ENCODE measurements at places on chromosomes 16 and 17.

GRCh38 chr17:8444494-8444893 is 8.8 kb downstream of the NDEL1 start:
- no peak for DNase-seq

GRCh38 chr16:88713568-88714419 is 7.5 kb downstream of the CTU2 start:
- no peak for DNase-seq

DNA sequence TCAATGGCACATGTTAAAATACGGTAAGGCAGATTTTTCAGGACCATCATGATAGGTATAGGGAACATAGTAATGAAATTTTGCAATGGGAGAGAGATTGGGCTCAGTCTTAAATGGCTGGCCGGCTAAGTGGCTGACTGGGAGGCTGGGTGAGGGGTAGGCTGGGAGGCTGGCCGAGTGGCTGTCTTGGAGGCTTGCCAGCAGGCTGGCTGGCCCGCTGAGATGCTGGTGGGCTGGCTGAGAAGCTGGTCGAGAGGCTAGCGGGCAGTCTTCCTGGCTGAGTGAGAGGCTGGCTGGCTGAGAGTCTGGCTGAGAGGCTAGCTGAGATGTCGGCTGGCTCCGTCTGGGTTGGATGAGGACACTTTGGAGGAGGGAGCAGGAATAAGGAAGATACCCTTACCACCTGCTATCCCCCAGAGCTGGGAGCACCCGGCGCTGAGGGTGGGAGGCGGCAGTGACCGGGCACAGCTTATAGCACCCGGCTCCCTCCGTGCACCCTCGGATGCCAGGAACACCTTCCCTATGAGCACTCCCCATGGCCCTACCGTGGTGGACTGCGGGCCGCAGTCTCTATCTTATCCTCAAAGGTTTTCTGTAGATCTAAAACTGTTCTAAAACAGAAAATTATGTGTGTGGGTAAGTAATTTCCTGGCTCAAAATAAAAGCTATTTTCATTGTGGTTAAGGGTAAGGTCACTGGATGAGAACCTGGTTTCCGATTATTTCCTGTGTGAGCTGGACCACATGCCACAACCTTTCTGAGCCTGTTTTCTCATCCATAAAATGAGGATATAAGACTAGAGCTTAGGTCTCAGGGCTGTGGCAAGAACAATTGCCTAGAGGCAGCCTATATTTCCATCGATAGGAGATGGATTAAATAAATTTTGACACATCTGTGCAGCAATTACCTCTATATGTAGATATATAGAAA is 34.5 kb upstream of the TMC5 start:
- no peak for DNase-seq

- DNase-seq, result no peak
Observed at GRCh38 chr16:72174726-72175125, 2.8 kb upstream of the PMFBP1 start.

DNA sequence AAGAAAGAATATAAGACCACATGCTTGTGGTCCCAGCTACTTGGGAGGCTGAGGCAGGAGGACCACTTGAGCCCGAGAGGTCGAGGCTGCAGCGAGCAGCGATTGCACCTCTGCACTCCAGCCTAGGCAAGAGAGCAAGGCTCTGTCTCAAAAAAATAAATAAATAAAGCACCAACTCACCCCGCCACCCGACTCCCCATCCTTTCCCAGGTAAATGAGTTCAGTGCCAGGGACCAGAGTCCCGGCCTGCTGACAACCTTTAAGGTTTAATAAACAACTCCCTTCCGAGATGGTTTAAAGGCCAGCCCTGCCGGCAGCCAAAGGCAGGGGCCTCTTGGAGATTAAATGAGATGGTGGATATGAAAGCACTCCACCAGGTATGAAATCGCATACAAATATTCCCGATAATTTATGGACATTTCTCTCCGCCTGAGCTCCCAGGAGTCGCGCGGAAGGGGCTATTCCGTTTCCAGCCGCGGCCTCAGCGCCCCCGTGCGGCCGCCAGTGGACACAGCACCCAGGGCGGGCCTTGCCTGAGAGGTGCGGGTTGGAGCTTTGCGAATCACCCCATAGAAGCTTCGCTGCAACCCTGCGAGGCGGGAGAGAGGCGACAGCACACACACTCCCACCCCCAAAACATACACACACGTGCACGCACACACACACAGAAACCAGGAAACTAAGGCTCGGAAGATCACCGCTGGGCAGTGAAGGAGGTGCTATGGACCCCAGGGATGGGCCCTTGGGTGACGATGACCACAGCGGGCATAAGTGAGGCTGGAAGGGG is 4.0 kb upstream of the RPL38 start:
- DNase-seq, result peak; percentile 59

DNA sequence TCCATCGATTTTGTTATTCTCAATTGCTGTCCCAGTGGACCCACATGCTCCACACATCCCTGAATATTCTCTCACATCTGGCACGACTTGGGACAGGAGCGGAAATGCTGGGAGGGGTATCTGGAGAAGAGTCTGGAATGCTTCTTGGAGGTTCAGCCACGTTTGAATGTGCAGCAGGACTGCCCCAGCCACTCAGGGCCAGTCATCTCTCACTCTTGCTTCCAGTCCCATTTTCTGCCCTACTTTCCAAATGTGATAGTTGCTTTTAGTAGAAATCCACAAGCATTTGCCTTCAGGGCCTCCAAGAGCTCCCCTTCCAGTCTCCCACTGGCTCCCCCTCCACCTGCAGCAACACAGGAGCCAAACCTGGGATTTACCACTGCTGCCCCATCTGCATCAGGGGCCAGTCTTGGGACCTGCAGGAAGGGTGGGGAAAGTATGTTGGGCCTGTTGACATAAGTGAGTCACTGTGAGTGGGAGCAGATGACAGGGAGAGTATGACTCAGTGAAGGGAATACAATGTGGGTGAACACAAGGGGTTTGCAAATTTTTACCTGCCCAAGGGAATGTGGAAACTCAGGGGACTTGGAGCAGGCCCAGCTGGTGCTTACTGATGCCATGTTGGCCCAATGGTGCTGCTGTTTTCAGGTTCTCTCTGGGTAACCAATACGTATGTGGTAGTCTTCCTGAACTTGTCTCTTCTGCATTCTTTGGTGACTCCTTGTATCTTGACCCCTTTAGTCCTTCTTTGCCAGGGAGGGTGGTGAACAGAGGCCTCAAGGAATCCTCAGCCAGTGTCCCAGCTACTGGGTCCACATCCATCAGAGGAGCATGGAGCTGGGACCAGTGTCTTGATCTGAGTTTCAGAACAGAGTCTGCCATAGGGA is 78.8 kb upstream of the CRHR1 start:
- peak; percentile 47 for DNase-seq

DNA sequence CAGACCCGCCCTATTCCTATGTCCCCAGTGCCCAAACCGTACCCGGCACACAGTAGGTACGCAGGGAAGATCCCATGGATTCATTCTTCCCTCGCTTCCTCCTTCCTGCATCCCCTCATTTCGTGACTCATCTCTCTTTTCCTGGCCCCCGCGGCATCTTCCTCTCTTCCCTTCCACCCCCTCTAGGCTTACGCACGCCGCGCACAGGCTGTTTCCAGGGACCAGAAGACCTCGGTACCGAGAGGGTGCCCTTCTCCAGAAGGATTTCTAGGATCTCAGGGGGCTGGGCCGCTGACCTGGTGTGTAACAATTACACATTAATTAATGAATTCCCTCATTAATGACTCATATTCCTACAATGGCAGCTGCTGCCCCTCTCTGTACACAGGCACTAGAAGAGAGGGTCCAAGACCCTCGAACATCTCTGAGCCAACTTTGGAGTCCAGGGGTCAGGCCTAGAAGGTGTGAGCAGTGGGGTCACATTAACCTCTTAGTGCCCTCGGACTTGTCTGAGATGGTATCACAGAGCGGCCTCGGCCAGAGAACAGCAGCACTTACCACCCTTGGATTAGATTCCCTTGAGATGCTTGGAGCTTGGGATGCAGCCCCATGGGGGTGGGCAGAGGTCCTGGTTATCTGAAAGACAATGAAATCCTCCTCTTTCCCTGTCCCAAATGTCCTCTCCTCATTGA is 16.8 kb upstream of the PLLP start:
- no peak for DNase-seq

GRCh38 chr16:24074574-24074973 is 181.6 kb upstream of the CACNG3 start:
- DNase-seq, result no peak

- no peak for DNase-seq
Observed at GRCh38 chr16:85990861-85991301, 91.9 kb downstream of the IRF8 start.

- no peak for DNase-seq
Observed at GRCh38 chr16:1818873-1819525, 7.6 kb downstream of the HAGH start.

- no peak for DNase-seq
Observed at GRCh38 chr16:27556471-27556870, 6.5 kb downstream of the KATNIP start.

DNA sequence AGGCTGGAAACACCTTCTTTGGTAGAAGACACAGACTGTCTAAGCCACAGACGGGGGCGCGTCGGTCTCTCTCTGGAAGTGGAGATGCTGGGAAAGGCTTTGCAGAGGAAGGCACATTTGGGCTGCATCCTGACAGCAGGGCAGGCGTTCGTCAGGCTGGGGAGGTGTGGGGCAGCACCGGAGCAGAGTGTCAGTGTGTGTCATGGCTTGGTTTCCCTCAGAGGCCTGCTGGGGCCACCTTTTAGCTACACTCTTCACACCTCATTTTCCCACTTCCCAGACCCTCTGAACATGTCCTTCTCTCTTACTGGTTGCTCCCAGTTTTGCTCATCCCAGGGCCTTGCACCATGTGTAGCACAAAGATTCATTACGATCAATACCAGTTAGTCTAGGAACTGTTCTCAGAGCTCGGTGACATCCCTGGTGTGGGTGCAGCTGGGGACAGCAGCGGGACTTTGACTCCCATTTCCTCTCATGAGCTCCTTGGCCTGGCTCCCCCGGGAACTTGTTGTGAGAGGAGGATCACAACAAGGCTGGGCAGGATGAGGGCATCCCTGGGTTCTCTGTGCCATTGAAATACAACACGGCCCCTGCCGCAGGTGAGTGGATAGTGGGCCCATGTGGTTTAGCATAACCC is 33.1 kb downstream of the SMARCE1 start:
- DNase-seq, result no peak

DNA sequence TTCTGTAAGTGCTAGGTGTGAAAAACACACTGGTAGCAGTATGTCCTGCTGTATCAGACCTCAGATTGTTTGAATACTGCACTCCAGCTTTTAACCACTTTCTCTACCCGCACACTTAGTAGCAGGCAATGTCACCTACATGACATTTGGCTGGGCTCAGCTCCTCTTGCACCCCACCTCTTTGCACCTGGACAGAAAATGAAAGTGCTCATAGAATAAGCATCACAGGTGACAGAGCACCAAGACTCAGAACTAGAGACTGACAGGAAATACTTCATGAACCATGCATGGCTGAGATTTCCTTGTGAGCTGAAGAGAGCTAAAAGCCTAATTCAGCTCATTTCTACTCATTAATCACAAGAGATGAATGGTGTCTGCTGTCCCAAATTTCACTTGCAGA is 1014.2 kb upstream of the CDH8 start:
- DNase-seq, result no peak

- DNase-seq, result no peak
Observed at GRCh38 chr17:82548681-82549303, 29.3 kb downstream of the FOXK2 start.

- peak; percentile 77 for DNase-seq
Observed at GRCh38 chr16:84928679-84929420, 82.5 kb downstream of the ZDHHC7 start.

- no peak for DNase-seq
Observed at GRCh38 chr16:79348521-79349306, 251.8 kb downstream of the MAF start.

DNA sequence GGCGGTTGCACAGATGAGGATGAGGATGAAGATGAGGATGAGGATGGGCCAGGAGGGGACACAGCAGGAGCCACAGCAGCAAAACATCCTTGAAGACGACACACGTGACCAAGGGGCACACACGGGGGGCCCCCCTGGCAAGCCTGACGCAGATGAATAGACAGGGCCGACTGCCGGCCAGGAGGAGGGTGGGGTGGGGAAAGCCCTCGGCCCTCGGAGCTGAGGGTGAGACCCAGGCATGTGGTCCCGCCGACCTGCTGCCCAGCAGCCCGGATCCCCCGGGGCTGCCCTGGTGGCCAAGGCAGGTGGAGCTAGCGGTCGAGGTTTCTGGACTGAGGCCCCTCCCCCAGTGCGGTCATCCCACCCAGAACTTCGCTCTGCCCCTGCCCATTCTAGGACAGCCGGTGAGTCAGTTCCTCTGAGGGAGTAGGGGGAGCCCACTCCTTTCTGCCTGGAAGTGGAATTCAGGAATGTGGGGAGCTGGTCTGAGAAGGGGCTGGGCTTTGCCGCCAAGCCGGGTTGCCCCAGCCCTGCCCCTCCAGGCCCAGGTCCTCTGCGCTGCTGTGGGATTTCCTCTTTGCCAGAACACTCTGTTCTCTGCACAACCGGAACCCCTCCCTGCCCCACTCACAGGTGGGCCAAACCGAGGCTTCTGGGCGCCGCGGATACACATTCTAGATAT is 9.9 kb downstream of the CYGB start:
- DNase-seq, result peak; percentile 72

DNA sequence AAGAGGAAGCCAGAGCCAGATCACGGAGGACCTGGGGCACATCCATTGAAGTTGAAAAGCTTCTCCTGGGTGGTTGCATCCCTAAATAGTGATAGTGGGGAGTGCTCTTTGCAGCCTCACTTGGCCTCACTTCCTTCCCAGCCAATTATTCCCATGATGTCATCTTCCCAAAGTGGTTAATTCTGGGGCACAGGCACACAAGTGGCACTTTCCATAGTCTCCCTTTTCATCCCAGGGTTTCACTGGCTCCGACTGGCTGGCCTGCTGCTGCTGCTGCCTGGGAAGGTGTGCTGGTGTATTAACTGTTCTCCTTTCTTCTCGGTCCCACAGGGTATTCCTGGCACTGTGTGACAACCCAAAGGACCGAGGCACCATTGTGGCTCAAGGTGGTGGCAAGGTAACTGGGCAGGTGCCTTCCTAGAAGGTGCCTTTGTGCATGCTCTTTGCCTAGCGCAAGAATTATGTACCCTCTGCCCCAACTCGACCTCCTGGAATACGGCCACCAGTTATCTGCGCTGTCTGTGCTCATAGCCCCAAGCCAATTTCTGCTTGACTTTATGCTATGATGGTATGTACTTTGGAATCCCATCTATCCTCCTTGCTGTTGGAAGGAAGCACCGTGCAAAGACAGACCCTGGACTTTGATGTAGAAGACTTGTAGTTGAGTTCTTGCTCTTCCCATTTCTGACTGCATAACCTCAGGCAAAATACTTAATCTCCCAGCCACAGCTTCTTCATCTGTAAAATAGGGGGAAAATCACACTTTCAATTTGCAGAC is 18.4 kb downstream of the SLC35G3 start:
- no peak for DNase-seq

GRCh38 chr16:72126429-72126765 is 32.8 kb downstream of the DHX38 start:
- no peak for DNase-seq

- no peak for DNase-seq
Observed at GRCh38 chr17:82392209-82392920, 20.8 kb downstream of the UTS2R start.

DNA sequence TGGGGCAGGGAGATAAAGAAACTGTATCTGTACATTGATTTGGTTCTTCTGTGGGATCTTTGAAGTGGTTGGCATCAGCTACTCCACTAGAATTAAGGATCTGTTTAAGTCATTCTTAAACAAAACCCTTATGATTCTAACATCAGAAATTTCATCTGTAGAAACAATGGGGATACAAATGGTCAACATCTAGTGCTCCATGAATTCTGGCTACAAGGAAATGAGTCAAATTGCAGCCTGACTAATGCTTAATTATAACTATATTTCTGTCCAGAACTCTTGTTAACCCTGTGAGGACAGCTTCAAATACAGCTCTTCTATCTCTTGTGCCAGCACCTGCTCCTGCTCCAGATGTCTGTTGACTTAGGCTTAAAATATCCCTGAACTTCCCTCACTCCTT is 13.9 kb upstream of the GINS3 start:
- no peak for DNase-seq

Data from ureter (tissue), 1 donor.